ENCODE measurements at places on chromosomes 7 and 10. TPM values are rescaled to one million over a fixed set of nuclear protein-coding genes. Genes with fewer than 3 reads are reported as not detected.

DNA sequence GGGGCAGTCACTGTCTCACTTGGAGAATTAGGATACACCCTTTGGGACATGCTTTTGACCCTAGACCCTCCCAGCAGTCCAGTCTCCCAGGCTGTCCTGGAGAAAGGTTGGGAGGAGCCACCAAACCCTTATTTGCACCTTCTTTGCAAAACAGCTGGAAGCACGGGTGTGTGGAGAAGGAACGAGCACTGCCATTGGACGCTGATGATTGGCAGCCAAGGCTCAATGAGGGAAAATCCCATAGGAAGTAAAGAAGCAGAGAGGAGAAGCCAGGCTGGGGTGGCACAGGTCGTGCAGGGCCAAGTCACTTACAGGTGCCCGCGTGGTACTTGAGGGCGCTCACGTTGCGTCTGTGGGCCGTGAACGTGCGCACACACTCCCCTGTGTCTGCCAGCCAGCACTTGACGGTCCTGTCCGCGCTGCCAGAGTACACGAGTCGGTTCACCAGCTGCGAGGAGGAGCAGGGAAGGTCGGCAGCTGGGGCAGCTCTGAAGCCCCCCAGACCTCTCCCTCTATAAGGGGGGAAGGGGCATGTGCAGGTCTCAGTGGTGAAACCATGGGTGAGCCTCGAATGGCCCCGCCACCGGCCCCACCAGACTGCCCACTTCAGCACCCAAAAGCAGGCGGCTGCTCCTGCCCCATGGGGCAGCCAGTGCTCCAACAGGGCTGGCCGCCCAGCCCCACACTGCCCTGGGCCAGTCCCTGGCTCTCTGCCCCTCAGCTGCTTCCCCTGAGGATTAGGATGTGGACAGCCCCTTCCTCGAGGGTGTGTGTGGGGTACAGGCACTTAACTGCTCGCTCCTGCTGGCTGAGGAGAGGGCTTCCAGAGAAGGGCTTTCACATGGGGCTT, 24.8 kb downstream of the WDR86 start:
- peak; percentile 45 for DNase-seq

Gene IQUB
- 0.50 TPM for total RNA-seq

Gene LRIT2
- not detected for total RNA-seq

GRCh38 chr7:118753479-118753878, 529.0 kb downstream of the ANKRD7 start:
- no peak for DNase-seq

Gene LIPK
- total RNA-seq: not detected

Gene CXCL12
- 47.6 TPM for total RNA-seq

GRCh38 chr10:27911539-27911938, 87.3 kb downstream of the ODAD2 start:
- DNase-seq: no peak

DNA sequence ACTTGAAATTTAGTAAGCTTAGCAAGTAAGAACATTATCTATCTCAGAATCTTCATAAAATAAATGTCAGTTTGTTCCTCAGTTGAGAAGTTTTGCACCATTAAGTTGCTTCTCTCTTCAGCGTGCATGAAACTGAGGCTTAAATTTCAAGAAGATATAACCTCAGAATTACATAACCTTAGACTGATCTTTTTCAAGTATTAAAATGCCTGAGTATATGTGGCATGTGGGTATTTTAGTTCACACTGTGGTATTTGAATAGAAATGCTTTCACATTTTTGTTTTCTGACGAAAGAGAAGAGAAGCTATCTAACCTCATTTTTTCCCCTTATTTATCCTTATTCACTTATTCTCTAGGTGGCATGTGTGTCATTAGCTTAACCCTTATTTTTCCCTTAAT, 104.1 kb downstream of the PHF14 start:
- no peak for DNase-seq

Gene DNAJC12
- total RNA-seq: 9.2 TPM

Gene CRPPA
- 3.5 TPM for total RNA-seq

All from psoas muscle (tissue), 8 donors.